ENCODE measurements at places on chromosomes 4 and X.

GRCh38 chr4:62455871-62456270, 1255.7 kb downstream of the ADGRL3 start:
- no peak for DNase-seq

DNA sequence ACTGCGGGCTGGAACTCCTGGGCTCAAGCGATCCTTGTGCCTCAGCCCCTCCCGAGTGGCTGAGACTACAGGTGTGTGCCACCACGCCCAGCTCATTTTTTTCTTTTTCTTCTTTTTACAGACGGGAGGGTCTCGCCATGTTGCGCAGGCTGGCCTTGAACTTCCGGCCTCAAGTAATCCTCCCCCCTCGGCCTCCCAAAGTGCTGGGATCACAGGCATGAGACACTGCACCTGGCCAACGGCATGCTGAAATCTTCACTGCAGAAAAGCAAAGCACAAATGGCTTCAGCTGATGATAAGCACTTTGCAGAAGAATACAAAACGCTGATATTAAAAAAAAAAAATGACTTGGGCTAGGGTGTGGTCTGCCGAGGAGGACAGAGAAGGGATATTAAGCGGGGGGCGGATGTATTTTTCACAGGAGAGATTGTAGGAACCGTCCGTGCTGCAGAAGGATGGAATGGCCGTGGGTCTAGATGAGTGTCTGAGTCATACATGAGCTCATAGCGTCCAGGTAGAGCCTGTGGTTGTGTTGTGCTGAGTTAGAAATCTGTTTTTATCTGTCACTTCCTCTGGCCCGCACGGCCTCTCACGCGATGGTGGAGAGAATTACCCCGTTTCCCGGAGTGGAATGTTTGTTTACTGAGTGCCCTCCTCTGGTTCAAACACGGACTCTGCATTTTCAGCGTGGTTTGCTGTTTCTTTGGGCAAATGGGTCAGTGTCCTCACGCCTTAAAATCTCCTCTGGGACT, 8.5 kb upstream of the AKAP17A start:
- peak; percentile 75 for DNase-seq

DNA sequence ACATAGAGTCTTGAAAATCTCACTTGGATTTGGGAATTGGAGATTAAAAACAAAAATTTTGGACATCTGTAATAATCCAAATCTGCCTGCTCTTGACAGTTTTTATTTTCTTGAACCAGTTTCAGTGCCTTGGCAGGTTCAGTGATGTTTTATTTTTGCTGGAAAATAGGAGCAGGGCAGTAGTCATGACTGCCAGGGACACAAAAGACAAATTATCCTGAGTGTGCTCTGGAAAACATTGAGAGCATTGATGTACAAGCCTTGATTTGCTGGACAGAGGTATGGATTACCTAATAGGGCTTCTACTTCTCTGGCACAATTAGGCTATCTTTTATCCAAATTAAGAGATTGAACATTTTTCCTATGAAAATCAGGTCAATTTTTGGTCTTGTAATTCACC, 123.4 kb upstream of the SFRP2 start:
- no peak for DNase-seq

- DNase-seq = no peak
These were observed 163.9 kb upstream of the MAMLD1 start for GRCh38 chrX:150199181-150199580.

DNA sequence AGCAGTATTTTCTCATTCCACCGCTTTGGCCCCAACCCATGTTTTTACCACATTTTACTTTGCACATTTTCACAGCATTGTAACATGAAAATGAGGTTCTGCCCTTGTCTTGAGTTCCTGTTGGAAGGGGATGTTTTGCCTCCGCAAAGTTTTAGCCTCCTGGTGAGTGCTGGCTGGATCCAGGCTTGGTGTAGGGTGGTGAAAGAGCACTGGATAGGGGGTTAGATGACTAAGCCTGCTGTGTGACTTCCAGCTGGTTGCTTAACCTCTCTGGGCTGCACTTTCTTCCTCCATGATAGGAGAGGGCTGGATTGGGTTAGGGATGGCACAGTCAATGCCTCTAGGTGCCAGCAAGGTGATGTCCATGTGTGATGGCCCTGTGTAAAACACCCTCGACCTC, 28.9 kb downstream of the CYTL1 start:
- DNase-seq = no peak

- DNase-seq = no peak
These were observed 7.8 kb downstream of the MAGEA4 start for GRCh38 chrX:151920530-151920929.

DNA sequence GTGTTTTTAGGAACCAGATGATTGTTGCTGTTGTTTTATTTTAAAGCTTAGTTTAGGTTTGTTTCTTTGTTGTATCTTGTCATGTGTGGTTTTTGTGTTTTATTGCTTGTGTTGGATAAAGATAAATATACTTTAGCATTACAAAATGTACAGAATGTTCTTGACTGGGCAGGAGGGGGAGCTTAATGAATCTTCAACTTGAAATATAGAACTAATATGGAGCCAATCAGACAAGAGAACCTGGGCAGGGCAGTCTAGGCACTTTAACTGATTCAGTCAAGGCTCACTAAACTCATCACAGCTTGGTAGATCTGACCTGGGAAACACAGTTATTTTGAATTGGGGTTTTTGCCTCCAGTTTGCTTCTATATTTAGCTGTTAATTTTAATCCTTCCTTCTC, 304.2 kb downstream of the ARHGAP24 start:
- DNase-seq = no peak

DNA sequence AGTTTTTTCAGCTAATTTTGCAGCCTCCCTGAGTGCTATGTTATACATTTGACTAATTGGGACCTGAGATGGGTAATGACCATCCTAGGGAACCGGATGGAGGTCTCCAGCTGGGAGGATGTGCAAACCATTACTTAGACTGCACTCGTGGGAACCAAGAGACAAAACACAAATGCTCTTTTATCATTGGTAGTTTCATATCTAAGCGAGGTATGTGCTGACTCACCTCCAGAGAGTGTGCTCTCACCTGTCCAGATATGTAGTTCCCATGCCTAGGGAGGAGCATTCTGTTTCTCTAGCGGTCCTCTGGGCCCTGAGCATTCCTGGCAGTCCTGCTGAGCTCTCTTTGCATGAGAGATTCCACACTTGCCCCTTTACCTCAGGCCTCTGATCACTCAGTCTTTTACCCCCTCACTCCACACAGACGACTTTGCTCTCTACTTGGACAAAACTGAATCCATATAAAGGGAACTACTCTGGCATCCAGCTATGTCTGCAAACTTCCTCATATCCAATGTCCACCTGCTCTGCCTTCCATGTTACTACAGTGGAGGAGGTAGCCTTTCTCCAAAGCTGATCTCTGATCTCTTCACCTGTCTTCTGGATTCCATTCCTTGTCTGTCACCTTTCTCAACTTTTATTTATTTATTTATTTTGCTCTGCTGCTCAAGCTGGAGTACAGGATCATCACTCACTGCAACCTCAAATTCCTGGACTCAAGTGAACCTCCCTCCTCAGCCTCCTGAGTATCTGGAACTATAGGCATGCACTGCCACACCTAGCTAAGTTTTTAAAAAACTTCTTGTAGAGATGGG, 88.4 kb downstream of the LRP2BP start:
- peak; percentile 65 for DNase-seq

GRCh38 chr4:7223541-7223940, 31.2 kb downstream of the SORCS2 start:
- no peak for DNase-seq

DNA sequence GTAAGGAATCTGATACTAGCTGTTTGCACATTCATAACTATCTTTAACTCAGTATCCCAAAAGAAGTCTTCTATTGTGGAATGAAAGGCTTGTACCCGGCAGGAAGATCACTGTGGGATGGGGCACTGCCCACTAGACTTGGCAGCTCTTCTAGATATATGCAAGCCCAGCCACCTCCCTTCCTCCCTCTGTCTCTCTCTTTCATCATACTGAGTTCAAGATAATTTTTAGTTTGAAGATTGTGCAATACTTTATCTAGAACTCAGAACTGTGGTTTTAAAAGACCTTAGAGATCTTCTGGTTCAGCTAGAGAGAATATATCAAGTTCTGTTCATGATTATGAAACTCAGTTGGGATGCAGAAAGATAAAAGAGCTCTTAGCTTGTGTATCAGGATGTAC, 22.5 kb upstream of the GPR34 start:
- DNase-seq = no peak

GRCh38 chrX:131792356-131792749, 230.7 kb upstream of the STK26 start:
- DNase-seq = peak; percentile 56

DNA sequence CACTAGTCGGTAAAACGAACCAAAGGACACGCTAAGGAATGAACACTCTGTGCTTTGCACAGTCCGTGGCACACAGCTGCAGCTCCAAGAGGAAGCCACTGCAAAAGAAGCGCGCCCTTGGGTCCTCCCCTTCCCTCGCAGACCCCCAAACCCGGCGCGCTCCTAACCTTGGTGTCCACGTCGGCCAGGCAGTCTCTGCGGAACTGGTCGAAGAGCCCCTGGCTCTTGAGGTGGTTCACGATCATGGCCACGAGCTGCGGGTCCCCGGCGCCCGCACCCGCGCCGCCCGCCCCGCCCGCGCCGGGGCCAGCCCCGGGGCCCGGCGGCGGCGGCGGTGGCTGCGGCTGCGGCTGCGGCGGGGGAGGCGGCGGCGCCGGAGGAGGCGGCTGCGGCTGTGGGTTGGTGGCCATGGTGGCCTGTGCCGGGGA, 333 bp downstream of the BOD1L1 start:
- no peak for DNase-seq

DNA sequence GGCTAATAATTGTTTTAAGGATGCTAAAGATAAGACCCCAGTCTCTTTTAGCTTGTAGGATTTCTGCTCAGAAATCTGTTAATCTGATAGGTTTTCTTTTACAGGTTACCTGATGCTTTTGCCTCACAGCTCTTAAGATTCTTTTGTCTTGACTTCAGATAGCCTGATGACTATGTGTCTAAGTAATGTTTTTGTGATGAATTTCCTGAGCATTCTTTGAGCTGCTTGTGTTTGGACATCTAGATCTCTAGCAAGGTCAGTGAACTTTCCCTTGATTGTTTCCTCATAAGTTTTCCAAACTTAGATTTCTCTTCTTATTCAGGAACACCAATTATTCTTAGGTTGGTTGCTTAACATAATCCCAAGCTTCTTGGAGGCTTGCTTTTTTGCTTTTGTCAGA, 104.1 kb downstream of the ZNF518B start:
- no peak for DNase-seq

DNA sequence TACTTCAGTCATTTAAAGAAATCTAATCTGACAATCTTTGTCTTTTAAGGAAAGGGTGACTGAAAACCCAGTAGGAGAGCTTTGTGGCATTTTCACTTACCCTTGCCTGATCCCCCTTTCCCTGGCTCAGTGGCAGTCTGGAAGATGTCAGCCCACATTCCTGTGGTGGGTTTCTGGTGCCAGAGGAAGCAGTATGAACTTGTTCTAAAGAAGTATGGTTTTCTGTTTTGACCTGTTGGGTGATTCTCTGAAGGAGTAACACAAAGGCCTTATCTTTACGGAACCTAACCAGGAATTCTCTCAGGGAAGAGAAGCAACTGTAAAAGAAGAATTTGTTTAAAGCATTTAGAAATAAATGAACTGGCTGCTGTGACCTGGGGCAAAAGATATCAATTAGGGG, 41.9 kb downstream of the BMP15 start:
- DNase-seq = no peak

DNA sequence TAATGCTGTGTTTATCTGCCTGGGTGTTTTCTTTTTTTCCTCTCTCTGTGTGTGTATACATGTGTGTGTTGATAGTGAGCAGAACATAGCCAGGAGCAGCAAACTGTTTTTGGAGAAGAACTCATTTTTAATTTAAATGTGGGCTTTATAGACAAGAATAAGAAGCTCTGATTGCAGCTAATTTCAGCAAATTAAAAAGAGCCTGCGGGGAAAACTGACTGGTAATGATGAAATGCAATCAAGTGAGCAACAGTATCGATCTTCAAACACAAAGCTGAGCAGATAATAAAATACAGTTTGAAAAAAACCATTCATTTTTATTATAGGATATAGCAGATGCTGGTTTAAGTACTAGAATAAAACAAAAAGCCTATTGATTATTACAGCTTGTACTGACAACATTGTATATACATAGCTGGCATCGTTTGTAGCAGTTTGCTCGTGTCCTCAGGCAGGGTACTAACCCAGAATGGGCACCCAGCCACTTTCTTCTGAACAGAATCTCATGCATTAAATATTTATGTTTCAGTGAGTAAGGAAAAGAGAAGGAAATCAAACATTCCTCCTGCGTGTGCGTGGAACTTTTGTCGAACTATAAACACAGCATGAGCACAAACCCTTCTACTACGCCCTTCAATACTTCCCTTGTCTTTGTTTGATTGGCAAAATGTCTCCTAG, 73.5 kb upstream of the ZFP42 start:
- DNase-seq = no peak

GRCh38 chr4:139560406-139561104, 4.5 kb upstream of the SETD7 start:
- peak; percentile 48 for DNase-seq

- DNase-seq = no peak
These were observed 130.5 kb upstream of the TTC29 start for GRCh38 chr4:147076179-147076578.

GRCh38 chrX:24934279-24934678, 81.5 kb downstream of the ARX start:
- no peak for DNase-seq

- DNase-seq = no peak
These were observed 241.4 kb upstream of the GALNT7 start for GRCh38 chr4:172927096-172927814.

DNA sequence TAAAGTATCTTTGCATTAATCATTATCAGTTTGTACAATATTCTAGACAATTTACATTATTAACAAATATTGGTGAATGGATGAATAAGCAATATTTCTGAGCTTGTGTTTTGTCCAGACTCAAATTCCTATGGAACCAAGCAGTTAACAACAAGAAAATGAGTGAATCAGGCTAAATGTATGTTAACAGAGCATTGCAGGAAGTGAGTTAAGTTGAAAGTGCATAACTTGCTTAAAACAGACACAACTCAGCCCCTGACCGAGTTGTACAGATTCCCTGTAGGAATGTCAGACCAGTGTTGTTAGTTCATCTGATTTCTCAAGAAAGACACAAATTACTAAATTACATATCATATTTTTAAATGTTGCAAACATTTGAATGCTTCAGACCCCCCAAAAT, 23.7 kb upstream of the CSN1S1 start:
- DNase-seq = no peak

GRCh38 chr4:98558471-98559169, 99.8 kb downstream of the TSPAN5 start:
- DNase-seq = no peak

- peak; percentile 41 for DNase-seq
These were observed 119.2 kb downstream of the IRF2 start for GRCh38 chr4:184355111-184355604.

DNA sequence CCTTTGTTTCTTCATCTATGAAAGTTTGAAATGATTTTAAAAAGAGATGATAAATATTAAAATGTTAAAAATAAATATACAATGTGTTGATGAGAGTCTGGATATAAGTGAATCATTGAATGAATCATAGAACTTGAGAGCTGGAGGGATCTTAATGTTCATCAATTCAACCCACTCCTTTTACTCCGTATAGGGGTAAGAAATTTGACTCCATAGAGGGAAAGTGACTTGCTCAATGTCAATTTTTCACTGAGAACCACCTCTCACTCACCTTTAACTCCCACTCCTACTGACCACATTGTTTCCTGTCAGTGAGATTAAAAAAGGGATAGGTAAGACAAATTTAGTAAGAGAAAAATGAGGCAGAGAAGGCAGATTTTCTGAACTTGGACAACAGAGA, 557.2 kb upstream of the GRIA3 start:
- DNase-seq = no peak

Measured in GM13977 (cell line).